Naive thymus-derived CD4-positive, alpha-beta T cell (primary cell): ENCODE measurements at places on chromosomes 6 and 20. TPM values are rescaled to one million over a fixed set of nuclear protein-coding genes. Genes with fewer than 3 reads are reported as not detected.
A peak's percentile ranks its signal among the peaks of the same experiment; 100 is the strongest.

The UST gene
- 0.40 TPM for total RNA-seq

The RBM39 gene
- total RNA-seq: 690 TPM

The REPS1 gene
- total RNA-seq: 47.6 and 55.9 TPM in 2 replicates

The TPX2 gene
- 0.16 TPM for total RNA-seq

The RIMS1 gene
- total RNA-seq: not detected

The SLC22A7 gene
- not detected for total RNA-seq

The HLA-DRA gene
- 36.0 TPM for total RNA-seq

- H3K27me3 ChIP-seq: no peaks in the 10 kb centered on the region
- peaks cover 15% of the 10 kb centered on the region for H3K4me1 ChIP-seq
- H3K27ac ChIP-seq: peak within 1 kb of the TSS; percentile 60
- no peaks in the 10 kb centered on the region for H3K36me3 ChIP-seq
- peak within 1 kb of the TSS; percentile 70 for H3K4me3 ChIP-seq
Measured at GRCh38 chr20:63653041-63653973, at the start of gene STMN3. Gene STMN3, minus strand, starts transcription at chr20:63653424. Its CDS starts 79 bp downstream, at chr20:63653345.

DNA sequence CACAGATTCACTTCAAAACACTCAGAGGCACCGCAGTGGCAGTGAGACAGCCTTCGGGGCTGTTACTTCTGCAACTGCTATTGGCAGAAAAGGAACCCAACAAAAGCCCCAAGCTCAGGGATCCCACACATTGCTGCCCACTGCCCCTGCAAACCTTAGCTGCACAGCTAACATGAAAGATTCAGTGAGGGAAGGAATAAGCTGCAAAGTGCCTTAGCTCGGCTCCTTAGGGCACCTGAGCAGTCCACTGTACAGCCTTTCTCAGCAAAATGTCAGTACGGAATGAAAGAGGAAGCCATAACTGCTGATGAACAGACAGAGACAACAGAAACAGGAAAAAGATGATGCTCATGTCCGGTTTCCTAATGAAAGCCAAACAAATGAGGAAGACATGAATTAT lies 179.7 kb upstream of the SHLD1 start:
- H3K4me3 ChIP-seq: peak overlapping the region; percentile 26
- no peak for DNase-seq
- no peaks in the 10 kb centered on the region for H3K27me3 ChIP-seq
- peaks cover 21% of the 10 kb centered on the region for H3K36me3 ChIP-seq
- peaks cover 17% of the 10 kb centered on the region for H3K4me1 ChIP-seq
